Left renal cortex interstitium (tissue), 4 donors: ENCODE measurements at places on chromosomes 3 and 15. TPM values are rescaled to one million over a fixed set of nuclear protein-coding genes. Genes with fewer than 3 reads are reported as not detected.

The GOLGA6L7 gene
- 0.23 TPM for polyA plus RNA-seq

The FBLN2 gene
- 24.3 TPM for polyA plus RNA-seq

The CLEC3B gene
- 44.0 TPM for polyA plus RNA-seq

The GABRA5 gene
- 0.25 TPM for polyA plus RNA-seq

The TNNC1 gene
- polyA plus RNA-seq, result 8.1 TPM
